Sciatic nerve (tissue), 2 donors: ENCODE measurements at places on chromosomes 5 and 9.

GRCh38 chr9:33452828-33453271 lies 5.5 kb upstream of the AQP3 start:
- DNase-seq: no peak

GRCh38 chr9:5492965-5493678 lies 17.2 kb upstream of the PDCD1LG2 start:
- no peak for DNase-seq

DNA sequence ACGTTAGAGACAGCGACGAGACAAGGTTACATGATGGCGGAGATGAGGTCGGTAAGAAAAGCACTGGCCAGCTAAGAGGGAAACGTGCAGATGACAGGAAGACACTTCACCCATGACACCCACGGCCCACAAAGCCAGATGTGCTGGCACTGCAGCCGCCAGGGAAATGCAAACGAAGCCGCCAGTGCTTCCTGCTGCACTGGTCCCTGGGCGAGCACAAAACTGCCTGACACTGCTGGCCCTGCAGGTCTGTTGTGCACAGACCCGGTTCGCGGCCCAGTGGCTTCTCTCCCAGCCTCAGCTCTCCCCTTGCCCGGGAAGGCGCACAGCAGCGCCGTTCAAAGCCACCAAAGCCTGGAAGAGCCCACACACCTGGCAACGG lies 20.3 kb downstream of the QSOX2 start:
- DNase-seq: no peak

- DNase-seq: no peak
These were observed 11.4 kb upstream of the NDST1 start for GRCh38 chr5:150496534-150496933.

DNA sequence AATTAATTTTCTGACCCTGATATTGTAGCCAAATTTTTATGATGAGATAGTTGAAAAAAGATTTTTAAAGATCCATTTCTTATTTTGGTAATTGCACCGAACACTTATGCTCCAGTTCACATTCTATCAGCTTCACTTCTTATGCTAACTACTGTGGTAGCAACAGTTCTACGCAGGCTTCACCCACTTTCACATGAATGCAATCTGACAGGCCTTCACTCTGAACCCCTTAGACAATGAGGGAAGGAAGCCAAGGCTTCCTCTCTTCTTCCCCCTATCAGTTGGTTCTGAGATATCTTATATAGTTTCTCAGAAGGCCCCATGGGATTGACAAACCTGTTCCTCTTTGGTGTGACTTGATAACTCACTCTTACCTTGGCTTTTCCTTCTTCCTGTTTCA lies 185.8 kb downstream of the CETN3 start:
- no peak for DNase-seq

- no peak for DNase-seq
These were observed 96.2 kb downstream of the ARHGEF28 start for GRCh38 chr5:73722231-73722630.

- DNase-seq: peak; percentile 64
These were observed 170.8 kb upstream of the MSX2 start for GRCh38 chr5:174553556-174553955.

DNA sequence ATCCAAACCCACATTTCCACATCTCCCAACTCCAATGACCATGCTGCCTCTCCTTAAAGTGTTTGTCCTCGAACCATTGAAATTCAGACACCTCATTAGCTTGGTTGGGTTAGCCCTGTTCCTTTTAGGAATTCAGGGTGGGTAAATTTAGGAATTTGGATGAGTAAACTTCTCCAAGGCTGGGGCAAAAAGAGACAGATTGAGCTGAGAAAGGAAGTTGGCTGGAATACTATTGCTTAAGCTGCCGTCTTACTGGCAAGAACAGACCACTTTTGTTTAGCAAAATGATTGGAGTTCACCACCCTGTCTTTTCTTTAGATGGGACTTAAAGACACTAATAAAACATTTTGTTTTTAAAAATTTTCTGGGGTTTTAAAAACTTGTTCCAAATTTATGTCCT lies 143.6 kb upstream of the GDNF start:
- DNase-seq: no peak

GRCh38 chr9:132461971-132462370 lies 52.0 kb downstream of the CFAP77 start:
- DNase-seq: no peak

DNA sequence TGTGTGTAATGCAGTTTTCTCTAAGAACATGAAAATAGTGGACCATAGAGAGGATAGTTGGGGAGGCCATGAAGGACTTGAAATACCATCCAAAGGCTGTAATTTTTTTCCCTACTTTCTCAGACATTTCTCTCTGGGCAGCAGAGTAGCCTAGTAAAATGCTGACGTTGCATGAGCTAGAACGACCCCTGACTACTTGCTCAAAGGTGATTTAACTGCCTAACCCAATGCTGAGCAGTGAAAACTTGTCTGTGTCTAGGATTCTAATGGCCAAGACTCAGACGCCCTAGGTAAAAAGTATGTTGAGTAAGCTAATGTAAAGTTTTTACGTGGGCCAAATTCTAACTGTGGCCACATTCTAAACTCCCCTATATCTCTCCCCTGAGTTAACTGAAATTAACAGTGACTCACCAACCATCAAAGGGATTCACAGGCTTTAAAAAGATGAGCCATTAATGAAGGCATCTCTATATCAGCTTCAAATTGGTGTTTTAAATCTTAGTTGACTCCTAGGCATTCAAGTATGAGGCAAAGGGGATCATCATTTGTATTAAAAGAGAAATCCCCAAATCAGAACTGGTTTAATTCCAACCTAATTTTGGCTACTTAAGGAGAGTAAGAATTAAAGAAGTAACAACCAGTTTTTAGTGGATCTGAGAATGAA lies 121.0 kb upstream of the GAS1 start:
- no peak for DNase-seq

DNA sequence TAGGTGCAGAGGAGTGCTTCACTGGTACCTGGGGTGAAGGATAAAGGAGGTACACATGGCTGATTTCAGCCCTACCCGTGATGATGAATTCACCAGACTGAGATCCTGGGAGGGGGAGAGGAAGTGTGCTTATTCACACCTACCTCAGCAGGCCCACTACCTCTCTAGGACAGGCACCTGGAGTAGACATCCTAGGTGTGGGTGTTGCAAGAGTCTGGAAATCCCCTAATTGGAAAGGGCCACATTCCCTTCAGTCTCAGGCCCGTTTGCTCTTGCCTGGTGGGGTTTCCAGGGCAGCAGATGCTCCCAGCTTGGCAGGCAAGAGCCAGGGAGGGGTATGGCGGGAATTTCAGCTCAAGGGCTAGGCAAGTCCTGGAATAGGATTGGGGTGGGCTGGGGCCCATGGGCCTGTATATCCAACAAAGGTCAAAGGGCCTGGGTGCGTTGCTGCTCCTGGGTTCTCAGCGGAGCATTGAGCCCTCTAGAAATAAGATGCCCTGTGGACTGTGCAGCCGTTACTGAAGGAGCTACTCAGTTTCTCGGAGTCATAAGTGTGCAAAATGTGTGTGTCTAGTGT lies 5.8 kb upstream of the CCL21 start:
- DNase-seq: no peak

- DNase-seq: no peak
These were observed 49.6 kb downstream of the APC start for GRCh38 chr5:112787261-112787660.

GRCh38 chr5:142095035-142095434 lies 13.5 kb upstream of the NDFIP1 start:
- no peak for DNase-seq

DNA sequence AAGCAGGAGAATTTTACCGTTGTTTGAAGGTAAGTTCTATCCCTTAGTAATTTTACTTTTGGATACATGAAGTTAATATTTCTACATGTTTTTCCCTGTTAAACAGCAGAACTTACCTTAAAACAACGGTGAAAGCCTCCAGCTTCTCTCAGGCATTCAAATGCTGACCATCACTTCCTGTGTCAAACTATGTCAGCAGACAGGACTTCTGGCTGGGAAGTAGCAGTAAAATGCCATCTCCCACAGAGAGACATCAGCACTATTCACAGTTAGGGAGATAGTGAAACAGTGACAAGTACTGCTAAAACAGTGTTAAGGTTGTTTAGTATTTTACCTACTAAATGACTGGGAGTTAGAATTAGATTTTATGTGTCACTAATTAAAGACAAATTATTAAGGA lies 34.2 kb upstream of the GOLGA1 start:
- DNase-seq: no peak
